Hematopoietic multipotent progenitor cell (in vitro differentiated cells): ENCODE measurements at places on chromosomes 5 and 9.

GRCh38 chr5:65010841-65011240, 242.1 kb downstream of the CWC27 start:
- no peak for DNase-seq

DNA sequence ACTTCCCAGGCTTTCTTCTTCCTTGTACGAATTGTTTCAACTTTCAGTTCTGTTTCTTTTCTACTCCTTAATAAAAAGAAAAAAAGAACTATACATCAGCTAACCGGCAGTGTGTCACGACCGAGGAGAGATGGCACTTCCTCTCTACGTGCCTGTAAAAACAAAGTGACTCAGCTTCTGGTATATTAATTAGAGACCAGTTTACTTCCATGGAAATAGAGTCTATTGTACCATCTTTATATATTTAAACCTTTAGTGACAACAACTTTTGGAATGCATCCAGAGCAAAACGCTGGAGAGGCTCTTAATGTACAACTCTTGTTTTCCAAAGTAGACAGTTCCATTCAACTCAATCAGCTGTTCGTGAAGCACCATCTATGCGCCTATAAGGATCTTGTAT, 94.5 kb upstream of the LIFR start:
- no peak for DNase-seq

GRCh38 chr9:20980832-20981455, 50.5 kb downstream of the HACD4 start:
- no peak for DNase-seq

- no peak for DNase-seq
These were observed 151.5 kb downstream of the SLC12A2 start for GRCh38 chr5:128234928-128235641.

DNA sequence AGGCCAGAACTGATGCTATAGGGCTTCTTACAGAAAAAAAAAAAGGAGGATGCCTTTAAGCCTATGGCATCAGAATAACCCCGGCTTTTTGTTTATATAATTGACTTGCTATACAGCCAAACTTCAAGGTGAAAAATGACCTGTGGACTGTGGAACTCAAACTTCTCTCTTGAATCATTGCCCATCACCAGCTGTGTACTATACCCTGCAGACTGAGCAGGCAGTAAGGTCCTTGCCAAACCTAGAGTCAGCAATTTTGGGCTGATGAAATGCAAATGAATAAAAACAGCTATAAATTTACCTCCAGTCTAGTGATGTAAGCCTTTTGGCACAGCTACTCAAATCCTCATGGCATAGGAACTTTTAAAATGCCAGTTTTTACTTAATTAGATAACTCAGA, 44.5 kb upstream of the PPP3R2 start:
- no peak for DNase-seq
